ENCODE measurements at places on chromosomes 13 and 19.

- DNase-seq = no peak
Measured at GRCh38 chr19:48081106-48081505, 29.5 kb downstream of the PLA2G4C start.

DNA sequence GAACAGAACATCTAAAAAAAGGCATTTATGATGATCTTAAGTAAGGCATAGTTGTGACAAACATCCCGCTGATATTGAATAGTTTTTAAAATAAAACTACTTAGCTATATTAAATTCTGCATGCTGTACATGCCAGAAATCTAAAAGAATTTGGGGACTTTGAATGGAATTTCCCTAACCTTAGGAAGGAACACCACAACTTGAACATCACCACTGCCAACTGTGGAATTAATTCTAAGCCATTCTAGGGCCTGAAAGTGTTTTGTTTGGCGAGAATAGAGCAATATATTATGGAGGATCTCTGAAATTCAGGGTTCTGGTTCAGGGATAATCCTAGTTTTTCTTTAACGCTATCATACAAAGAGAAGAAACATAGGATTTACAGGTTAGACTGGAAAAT, 17.8 kb upstream of the LATS2 start:
- no peak for DNase-seq

DNA sequence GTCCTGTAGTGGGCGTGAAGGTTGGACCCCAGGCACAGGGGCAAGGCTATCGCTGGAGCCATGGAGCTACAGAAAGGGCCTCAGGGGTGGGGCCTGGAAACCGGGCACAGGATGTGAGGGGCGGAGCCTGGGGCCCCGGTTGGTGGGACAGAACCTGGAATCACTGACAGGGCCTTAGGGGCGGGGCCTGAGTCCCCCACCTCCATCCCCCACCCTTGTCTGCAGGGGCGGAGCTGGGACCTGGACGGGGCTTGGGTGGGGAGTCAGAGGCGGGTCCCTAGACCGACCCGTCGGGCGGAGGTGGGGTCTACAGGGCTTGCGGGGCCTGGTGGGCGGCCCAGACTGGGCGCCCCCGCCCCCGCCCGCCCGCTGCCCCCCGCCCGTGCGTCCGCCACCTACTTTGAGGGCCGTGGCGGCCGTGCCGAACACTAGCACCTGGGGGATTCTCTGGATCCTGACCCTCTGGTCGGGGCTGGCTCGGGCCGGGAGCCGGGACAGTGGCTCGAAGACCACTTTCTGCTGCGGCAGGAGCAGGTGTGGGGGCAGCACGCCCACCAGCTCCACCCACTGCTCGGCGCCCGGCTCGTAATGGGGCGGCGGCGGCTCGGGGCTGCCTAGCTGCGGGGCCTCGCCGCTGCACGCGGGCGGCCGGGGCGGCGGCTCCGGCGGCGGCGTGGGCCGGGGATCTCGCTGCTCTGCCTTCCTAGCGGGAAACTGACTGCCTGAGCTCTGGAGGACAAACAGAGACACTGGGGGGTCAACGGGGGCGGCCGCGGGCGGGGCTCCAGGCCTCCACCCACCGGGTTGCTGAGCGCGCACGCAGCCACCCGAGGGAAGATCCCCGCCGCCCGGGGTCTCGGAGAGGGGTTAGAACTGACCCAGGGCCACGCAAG, 26.3 kb downstream of the DCAF15 start:
- DNase-seq = peak; percentile 46

DNA sequence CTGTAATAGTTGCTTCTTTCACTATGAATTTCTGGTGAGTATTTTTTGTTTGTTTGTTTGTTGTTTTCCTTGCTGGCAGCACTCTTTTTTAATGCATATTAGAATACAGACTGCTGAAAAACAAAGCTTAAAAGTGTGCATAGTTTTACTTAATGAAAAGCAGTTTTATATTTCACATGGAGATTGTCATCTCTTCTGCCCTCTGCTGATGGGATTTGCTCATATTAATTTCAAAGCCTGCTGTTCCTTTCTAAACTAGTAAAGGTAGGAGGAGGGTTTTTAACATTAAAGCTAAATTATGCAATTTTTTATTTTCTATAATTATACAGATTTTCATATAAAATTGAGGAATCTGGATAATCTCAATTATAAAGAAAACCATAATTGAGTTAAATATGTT, 692.6 kb upstream of the SLITRK1 start:
- no peak for DNase-seq

DNA sequence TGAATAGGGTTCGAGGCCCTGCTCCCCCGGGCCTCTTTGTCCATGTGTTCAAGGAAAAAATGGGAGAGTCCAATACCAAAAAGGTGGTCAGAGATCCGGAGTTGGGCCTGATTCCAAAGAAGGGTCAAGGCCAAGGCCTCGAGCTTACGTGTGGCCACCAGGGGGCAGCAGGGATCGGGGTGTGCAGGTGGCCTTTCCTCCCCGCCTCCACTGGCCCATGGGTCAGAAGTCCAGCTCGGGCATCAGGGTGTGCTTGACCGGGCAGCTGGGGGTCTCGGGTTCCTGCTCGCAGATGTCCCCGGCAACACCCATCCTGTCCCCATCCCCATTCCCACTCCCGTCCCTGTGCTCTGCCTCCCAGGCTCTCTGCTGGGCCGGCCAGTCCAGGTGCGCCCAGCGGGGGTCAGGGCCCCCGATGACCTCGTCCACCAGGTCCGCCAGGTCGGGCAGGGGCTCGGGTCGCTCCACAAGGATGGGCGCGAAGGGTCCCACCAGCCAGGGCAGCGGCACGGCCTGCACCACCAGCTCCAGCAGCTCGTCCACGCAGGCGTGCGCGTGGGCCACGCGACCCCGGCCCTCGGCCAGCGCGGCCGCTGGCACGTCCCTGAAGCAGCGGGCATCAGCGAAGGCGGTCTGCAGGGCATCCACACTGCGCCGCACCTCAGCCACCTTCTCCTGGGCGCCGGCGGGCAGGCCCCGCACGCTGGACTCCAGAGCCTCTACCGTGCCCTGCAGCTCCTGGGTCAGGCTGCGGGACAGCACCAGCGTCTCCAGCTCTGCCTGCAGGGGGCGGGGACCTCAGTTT, 5.2 kb upstream of the PLIN4 start:
- peak; percentile 28 for DNase-seq

- peak; percentile 37 for DNase-seq
Measured at GRCh38 chr13:29369060-29369743, 226.3 kb downstream of the SLC7A1 start.

DNA sequence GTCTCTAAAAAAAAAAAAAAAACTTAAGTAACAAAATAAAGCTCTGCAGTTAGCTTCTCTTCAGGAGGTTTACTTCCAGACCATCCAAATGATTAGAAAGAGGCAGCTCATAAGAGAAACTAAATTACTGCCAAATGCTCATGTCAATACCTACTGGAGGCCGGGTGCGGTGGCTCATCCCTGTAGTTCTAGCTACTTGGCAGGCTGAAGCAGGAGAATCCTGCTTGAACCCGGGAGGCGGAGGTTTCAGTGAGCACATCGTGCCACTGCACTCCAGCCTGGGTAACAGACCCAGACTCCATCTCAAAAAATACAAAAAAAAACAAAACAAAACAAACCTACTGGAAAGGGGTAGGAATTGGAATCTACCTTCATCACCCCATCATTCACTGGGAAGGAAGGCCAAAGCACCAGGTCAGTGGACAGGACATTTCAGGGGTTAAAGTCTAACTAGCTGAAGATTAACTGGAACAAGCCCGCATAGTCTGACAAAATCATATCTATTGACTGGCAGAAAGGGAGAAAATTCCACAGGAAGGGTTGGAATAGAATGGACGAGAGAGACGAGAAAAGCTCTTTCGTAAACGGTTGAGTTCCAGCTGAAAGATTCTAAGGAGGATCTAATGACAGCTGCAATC, 1.3 kb downstream of the ZFP14 start:
- no peak for DNase-seq

DNA sequence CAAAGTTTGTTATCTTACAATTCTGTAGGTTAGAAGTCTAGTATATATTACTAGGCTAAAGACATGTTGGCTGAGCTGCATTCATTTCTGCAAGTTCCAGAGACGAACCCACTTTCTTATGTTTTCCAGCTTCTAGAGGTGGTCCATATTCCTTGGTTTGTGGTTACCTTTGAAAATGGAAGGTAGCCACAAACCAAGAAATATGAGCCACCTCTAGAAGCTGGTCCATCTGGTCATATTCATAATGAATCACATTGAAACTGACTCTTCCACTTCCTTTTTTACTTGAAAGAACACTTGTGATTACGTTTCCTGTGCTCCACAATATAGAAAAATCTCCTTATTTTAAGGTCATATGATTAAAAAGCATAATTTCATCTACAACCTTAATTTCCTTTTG, 943.0 kb upstream of the PCDH9 start:
- no peak for DNase-seq

DNA sequence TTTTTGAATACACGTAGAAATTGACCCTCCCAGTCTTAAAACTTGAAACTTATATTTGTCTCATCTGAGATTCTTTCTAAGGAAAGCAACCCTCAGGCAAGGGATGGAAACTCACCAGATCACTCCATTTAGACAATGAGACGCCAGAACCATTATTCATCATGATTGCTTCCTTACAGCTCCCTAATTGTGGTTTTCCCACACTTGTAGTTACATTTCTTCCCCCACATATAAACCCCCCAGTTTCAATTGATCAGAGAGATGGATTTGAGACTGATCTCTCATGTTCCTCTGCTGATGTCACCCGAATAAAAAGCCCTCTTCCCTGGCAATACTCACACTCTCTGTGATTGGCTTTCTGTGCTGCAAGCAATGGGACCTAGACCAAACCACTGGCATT, 197.9 kb upstream of the STARD13 start:
- no peak for DNase-seq

DNA sequence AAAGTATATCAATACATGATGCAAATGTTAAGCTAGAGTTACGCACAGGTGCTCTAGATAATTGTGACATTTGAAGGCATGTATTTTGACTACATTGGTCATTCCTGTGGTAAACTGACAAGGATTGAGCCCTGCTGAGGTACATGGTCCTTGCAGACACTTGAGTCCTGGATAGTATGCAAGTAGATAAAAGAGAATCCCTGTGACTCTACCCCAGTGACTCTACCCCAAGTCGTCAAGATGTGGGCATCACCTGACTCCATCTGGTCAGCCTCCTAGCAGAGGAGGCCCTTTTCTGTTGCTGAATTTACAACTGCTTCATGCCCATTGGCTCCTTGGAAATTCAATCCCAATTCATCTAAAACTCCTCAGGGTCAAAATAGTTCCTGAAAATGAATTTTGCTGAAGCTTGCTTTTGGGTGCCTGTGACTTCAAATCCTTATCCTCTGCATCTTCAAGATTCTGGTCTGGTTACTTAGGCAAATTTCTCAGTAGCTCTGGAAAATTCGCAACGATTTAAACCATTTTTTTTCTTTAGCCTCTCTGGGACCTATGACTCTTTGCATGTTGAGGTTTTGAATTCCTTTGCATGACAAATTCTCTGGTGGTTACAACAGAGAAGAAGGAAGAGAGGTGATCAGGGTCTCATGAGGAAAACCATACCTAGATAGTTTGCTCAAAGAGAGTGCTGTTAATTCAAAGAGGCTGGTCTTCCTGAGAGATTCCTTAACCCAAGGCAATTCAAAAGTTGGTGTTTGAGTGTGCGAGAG, 422.1 kb downstream of the FGF9 start:
- DNase-seq = no peak

DNA sequence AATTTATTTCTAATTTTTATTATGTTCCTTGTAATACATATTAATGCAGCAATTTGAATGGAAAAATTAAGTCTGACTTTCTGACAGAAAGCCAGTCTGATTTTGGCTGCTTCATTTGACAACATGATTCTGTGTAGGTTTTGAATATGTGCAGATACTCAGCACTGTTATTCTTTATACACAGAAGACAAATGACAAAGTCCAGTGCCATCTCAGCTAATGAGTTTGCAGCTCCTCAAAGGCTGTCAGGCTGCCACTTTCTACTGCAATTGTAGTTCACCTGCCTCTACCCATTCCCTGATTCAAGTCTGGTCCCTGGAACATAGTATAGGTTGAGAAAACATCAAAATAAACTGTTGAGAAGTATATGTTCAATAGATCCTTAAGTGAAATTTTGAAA, 2.9 kb upstream of the CHAMP1 start:
- no peak for DNase-seq

DNA sequence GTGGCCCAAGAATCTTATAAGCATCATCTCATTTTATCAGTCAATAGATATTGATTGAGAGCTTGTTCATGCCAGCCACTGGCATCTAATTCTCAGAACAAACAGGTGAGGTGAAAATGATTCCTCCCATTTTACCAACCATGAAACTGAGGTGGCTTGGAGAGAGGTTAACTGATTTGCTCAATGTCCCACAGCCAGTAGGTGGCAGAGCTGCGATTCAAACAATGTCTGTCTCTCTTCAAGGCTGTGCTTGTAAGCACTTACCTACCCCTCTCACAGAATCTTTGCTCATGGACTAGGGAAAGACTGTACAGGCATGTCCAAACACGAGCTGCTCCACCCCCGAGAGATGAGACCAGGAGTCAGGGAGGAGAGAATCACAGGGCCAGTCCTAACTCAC, 21.5 kb upstream of the GSX1 start:
- no peak for DNase-seq

DNA sequence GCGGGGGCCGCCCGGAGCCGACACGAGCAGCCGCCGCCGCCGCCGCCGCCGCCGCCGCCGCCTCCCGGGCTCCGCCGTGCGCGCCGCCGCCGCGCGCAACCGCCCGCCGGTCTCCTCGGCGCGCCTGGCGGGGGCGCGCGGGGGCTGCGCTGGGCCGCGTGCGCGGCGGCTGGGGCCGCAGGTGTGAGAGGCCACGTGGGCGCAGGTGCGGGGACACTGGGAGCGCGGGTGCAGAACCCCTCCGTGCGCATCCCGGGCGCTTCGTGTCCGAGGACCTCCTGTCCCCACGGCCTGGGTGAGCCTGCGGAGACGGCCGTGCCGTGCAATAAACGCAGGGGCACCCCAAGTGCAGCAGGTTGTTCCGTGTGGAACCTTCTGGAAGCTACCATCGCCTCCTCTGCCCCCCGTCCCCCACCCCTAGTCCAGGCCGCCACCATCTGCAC, at the start of gene LINGO3:
TSS of gene LINGO3 (minus strand) at position 41 of the 443 bp plus-strand sequence. CDS start 16,378 bp downstream, outside the sequence.
- no peak for DNase-seq

DNA sequence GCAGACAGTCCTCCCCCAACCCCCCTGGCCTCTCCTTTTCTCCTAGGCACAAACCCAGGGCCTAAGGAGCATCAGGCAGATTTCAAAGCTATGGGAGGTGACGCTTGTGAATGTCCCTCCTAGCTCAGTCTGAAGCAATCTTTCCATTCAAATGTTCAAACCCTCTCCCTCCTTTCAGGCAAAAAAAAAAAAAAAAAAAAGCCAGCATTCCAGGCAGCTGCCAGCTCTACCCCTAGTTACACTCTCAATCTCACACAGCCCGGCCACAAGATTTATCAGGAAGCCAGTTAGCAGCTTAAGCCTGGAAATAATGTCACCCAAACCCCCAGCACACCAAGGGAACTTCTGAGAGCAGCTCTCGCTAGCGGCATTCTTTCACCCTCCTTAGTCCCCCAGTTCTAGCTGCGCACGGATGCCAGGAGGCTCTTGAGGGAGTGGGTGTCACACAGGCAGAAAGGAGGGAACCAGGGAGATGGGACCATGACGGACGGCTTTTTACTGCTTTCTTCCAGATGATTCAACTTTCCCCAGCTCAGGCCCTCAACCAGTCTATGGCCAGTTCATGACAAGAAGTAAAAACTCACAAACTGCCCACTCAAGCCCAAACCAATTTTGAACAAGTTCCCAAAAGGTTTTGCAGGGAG, 6.3 kb downstream of the SH3GL1 start:
- DNase-seq = no peak

GRCh38 chr13:34351134-34351533, 533.2 kb downstream of the RFC3 start:
- DNase-seq = no peak

- DNase-seq = no peak
Measured at GRCh38 chr13:59510386-59510785, 653.3 kb downstream of the DIAPH3 start.
